Fibroblast of skin of back (primary cell): ENCODE measurements at places on chromosomes 13 and 19.
A peak's percentile ranks its signal among the peaks of the same experiment; 100 is the strongest.

DNA sequence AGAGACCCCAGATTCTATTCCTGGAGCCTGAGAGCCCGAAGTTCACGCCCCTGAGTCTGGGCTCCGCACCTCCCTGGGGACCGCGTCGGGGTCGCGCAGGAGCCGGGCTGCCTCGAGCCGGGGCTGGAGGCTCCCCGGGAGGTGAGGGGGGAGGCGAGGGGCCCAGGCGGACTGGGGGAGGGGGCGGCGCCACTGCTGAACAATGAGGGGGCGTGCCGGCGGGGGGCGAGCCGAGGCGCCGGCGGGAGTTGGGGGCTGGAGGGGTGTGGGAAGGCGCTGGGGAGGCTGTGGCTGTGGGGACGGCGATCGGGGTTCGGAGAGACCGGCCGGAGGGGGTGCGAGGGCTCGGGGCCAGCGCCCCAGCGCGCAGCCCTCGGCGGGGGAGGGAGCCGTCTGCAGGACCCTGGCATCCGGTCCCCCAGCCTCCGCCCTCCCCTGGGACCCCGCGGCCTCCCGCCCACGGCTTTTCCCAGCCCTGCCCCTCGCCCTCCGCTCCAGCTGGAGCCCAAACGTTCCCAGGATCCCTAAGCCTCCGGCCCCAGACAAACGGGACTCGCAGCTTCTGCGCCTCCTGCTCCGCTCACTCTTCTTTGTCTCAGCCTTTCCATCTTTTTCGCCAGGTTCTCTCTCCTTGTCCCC lies 922 bp downstream of the PLEKHG2 start:
- peak; percentile 80 for DNase-seq

DNA sequence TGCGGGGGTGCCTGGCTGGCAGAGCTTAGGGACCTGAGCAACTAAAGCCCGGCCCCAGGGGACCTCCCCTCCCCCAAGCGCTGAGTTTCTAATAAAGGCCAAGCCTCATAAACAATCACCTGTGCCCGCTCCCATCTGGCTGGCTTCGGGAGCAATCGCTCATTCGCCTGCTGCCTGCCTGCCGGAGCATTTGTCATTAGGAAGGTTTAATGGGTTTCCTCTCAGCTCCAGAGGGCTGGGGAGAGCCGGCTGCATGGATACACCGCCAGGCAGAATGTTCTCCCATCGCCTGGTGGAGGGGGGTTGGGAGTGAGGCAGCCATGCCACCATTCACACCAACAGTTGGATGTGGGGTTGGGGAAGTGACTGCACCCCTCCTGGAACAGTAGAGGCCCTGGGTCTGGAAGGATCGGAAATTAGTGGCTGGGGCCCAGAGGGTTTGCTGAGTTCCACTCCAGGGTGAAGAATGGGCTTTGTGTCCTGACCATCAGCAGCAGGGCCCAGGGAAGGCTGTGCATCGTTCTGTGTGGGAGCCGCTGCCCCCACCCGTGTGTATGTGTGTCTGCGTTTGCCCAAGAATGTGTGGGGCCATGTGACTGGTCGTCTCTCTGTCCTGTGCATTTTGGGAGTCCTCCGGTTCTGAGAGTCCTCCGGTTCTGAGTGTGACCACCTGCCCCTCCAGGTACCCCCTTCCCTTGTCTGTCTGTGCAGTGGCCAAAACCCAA lies 15.3 kb downstream of the PIN1 start:
- no peak for DNase-seq

DNA sequence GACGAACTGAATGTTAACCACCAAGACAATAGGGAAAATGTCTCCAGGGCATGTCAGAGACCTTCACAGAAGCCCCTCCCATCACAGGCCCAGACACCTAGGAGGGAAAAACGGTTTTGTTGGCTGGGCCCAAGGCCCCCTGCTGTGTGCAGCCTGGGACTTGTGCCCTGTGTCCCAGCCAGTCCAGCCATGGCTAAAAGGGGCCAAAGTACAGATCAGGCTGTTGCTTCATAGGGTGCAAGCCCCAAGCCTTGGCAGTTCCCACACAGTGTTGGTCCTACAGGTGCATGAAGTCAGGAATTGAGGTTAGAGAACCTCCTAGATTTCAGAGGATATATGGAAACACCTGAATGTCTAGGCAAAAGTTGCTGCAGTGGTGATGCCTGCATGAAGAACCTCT lies 428.7 kb downstream of the SUCLA2 start:
- DNase-seq: no peak

DNA sequence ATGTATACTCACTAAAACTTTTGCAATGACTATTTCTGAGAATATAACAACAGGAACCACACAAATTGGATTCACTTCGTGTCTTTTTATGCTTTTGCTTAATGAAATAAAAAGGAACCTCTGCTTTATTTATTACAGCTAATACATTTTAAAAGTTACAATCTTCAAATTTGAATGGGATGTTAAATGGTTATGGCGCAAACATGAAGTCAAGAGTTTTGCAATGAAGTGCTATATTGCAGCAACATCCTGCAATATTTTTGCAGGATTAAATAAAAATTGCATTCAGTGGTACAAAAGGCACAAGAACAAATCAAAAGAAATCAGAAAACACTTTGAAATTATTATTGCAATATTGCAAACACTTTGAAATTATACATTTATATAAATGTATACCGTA lies 1519.0 kb upstream of the MIR17HG start:
- DNase-seq: no peak

GRCh38 chr13:42623916-42624315 lies 50.0 kb downstream of the TNFSF11 start:
- DNase-seq: no peak

DNA sequence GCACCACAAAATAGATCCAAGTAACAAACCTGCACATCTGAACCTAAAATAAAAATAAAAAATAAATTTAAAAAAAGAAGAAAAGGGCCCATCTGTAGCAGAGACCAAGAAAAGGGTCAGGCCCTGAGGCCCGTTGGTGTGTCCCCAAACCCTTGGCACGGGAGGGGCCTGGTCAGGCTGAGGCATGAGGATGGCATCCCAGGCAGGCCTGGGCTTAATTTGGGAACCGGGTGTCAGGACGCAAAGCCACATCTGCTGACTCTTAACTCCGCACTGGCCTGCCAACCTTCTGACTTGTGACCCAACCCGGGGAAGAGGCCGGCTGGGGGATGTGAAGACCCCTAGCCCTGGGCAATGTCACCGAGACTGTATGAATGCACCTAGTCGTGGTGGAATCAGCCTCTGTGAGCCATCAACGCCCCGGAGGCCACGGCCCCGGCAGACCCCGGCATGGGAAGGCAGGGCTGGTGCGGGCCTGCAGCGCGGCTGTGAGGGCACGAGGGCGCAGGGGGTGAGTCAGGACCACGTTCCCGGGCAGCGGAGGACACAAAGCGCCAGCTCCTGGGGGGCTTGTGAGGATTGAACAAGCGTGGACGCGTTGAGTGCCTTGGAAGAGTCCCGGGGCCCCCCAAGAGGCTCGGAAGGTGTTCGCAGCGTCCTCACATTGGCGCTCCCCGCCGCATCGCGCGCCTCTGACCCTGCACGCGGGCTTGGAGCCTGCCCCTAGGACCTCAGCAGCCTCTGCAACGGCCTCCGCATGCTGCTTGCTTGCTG lies 38.2 kb downstream of the ATP12A start:
- DNase-seq: no peak

DNA sequence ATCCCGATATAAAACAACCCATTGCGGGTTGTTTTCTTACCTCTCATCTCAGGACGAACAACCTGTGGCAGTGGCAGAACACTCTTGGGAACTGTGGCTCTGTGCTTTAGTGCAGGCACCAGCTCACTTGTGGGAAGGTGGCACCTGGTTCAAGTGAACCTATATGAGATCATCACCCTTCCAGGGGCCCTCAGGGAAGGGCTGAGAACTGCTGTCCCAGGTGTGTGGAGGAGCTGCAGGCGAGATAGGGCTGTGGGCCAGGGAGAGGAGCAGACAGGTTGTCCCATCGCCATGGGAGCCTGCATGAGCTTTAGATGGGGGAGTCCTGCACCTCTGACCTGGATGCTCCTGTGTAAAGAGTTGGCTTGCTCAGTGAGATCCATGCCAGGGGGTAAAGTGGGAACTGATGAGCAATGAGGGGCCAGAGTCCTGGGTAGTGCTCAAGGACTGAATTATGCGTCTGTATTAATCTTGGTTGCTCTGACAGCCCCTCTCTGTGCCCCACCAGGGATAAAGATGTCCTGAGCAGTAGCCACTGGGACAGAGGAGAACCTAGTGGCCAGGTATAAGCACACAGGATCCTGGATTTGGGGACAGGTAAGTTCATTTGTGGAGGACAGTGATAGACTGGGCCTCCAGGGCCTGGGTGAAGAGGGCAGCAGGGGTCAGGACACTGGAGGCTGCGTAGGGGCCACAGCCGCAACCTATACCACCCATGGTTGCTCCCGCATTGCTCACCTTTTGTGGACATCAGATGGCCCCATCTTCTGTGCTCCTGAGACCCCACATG lies 8.7 kb downstream of the CEACAM4 start:
- no peak for DNase-seq

DNA sequence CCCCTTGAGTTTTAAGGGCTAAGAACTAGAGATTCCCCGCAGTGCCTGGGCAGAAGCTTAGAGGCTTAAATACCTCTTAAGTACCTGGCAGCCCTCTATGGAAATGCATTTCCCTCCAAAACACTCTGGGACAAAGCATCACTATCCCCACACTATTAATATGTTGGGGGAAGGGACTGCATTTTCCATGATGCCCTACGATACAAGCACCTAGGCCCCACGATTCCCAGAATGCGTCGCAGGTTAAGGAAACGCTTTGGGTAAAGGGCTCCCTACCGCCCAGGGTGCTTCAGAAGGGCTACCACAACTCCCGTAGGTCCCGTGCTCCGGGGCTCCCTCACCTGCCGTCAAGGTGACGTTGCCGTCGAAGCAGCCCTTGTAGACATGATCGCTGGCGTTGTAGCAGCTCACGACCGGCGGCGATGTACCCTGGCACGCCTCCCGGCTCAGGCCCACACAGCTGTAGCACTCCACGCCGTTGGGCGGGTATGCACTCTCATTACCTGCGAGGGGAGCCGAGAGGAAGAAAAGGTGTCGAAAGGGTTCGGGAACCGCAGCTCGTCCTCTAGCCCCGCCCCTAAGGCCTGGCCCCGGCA lies 2.5 kb downstream of the LYPD3 start:
- DNase-seq: no peak

GRCh38 chr19:14408491-14409145 lies 10.5 kb downstream of the DDX39A start:
- DNase-seq: no peak

- DNase-seq: peak; percentile 56
Observed at GRCh38 chr13:78194904-78195639, 276.4 kb upstream of the EDNRB start.

GRCh38 chr13:49029570-49029969 lies 53.9 kb downstream of the FNDC3A start:
- DNase-seq: no peak

DNA sequence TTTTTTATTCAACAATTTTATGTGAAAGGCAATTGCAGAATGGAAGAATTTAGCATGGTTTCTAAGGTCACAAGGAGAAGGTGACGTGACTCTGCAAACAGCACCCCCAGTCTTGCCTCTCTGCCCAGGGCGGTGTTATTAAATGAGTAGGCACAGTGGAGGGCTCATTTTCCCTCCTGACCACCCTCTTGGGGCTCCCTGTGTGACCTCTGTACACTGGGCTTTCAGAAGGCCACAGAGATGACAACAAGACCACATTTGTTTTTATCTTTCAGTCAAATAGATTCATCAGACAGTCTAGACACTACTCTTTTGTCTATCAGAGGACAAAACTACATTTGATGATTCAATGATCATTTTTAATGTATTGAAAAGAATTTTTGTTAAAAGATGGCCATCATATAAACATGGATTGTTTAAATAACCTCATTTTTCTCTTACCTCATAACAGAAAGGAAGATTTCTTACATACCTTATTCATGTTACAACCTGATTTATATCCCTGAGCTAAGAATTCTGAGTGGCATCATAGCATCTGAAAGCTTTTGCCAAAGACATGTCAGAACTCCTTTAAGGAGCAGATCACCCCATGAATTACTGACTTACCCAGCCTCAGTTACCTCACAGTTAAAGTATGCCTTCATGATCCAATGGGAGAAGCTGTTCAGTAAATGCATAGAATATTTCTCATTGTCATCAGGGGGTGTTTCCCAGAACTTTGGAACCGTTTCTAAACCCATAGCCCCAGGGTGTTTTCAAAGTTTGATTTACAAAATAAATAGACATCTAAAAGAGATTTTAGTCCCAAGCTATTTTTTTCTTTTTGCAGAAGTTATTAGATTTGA lies 184.0 kb upstream of the RFC3 start:
- DNase-seq: peak; percentile 81

DNA sequence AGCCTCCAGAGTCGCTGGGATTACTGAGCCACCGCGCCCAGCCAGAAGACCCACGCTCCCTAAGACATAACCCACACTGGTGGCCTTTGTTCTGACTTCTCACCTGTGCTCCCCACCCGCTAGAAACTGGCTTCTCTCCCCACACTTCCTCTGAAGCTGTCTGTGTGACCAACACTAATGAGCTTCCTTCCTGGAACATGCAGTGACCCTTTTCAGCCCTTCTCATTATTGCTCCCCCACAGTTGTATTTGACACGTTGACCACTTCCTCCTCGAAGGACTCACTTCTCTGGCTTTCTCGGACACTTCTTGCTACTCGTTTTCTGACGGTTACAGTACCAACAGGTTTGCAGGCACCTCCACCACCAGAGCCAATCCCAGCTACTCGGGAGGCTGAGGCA lies 10.9 kb downstream of the NCR1 start:
- no peak for DNase-seq

DNA sequence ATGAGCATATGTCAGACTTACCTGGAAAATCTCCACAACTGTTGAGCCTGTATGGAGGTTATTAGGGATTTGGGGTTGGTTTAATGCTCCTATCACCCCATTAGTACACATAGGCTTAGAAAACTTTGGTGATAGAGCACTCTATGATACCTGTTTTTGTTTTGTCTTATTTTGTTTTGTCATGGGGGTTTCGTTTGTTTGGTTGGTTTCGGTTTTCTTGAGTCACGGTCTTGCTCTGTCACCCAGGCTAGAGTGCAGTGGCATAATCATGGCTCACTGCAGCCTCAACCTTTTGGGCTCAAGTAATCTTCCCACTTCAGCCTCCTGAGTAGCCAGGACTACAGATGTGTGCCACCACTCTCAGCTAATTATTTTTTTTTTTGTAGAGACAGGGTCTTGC lies 70.0 kb downstream of the MZT1 start:
- no peak for DNase-seq

GRCh38 chr13:41762796-41763195 lies 198.1 kb downstream of the VWA8 start:
- DNase-seq: no peak

DNA sequence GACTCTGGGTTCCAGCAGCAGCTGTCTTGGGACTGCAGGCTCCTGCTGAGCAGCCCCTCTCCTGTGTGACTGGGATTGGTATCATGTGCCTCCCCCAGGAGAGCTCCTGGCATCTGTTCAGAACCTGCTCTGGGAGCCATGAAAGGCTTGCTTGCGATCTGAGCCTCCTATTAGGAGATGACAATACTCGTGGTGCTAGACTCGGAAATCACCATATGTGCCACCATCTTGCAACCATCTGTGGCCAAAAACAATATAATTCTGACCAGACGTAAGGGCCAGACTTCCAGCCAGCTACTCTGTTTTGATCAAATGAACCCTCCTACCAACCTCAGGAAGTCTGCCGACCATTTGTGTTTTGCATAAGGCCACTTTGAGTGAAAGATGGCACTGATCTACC lies 484.7 kb downstream of the IRS2 start:
- no peak for DNase-seq
